ENCODE measurements at places on chromosomes 12 and 14.

- no peak for DNase-seq
Observed at GRCh38 chr14:85165094-85165493, 364.9 kb upstream of the FLRT2 start.

GRCh38 chr14:42855085-42855484 is 1248.4 kb downstream of the LRFN5 start:
- DNase-seq, result peak; percentile 28

- DNase-seq, result no peak
Observed at GRCh38 chr12:68349921-68350606, 17.9 kb upstream of the MDM1 start.

DNA sequence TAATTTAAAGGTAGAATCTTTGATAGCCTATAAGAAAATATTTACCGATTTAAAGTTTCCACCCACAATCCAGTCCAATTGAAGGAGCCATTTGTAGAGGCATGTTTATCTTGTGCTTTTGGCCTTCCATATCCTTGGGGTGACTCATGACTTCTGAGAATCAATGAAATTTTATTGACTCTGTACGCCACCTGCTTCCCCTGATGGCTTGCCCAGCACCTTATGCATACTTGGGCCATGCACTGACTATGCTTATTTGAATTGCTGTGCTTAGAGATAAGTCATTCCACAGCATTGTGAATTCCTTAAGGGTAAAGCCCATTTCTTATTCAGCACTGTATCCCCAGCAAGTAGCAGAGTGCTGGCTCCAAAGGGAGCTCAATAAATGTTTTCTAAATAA is 954.8 kb upstream of the SEL1L start:
- DNase-seq, result no peak

DNA sequence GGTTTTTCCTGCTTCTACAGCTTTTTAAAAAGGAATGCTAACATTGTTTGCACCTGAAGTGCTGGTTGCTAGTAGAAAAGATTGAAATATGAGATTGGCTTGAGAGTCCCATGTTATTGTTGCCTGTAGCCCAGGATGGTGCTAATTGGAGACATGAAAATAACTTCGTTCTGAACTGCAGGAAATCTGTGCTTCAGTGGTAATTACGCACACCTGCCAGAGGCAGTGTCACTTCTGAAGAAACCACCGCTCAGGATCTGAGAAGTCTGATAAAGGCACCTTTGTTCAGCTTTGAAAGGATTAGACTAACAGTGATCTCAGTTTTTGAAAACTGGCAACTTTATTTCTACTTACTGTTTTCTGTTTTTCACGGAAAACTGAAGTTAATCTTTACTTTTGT is 15.5 kb upstream of the ATP6V0A2 start:
- DNase-seq, result no peak

DNA sequence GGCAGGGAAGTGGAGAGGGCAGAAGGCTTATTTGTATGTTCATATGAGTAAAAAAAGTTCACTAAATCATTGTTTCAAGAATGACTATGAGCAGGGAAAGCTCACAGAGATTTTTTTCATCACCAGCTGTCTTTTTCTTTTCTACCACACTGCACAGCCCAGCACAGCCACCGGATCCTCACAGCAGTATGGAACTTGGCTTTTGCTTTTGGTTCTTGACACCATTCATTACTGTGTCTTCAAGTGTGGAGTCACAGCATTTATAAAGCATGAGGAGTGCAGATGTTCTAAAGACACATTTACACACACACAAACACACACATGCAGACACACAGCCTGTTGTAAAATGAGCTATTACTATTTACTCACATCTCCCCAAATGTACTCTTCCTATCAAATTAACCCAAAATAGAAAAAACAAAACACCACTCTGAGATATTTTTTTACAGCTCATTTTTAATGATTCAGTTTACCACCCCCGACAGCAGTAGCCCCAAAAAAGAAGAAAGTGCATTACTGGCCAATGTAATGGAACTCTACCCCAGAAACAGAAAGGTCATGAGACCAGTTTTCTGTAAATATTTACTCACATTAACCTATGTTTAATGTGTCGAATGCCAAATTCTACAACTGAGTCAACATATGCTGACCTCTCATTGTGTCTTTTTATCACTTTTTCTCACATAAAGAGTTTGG is 60.5 kb downstream of the BTG1 start:
- DNase-seq, result no peak

DNA sequence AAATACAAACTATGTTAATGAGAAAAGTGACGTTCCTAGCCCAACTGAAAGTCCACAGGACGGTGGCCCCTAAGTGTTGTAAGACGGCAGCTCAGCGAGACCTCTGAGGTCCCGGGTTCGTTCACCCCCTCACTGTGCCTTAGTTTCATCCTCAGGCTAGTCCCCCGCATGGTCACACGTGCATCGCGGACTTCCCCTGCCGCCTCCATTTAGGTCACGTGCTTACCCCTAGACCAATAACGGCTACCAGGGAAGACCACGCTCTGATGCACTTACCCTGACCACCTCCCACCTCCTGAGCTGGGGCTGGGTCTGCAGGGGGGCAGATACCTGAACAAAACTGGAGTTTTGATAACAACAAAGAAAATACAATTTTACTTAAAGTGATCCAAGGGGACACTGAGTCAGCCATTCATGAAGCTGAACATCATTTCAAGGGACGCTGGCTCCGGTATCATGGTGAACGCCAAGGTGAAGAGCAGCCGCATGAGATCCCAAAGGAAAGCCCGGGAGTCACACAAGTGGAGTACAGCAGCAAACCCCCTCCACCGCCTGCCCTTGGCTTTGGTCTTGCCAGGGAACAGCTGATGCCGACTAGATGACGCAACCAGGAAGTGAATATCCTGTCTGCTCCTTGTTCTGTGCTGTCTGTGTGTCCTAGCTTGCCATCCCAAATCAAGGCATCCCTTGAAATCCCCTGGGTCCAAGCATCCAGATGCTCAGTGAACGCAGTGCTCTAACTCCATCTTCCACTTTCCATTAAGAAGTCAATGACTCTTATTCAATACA is 274.1 kb downstream of the PCNX1 start:
- DNase-seq, result no peak

- DNase-seq, result no peak
Observed at GRCh38 chr14:94282991-94283723, 9.9 kb downstream of the SERPINA10 start.

DNA sequence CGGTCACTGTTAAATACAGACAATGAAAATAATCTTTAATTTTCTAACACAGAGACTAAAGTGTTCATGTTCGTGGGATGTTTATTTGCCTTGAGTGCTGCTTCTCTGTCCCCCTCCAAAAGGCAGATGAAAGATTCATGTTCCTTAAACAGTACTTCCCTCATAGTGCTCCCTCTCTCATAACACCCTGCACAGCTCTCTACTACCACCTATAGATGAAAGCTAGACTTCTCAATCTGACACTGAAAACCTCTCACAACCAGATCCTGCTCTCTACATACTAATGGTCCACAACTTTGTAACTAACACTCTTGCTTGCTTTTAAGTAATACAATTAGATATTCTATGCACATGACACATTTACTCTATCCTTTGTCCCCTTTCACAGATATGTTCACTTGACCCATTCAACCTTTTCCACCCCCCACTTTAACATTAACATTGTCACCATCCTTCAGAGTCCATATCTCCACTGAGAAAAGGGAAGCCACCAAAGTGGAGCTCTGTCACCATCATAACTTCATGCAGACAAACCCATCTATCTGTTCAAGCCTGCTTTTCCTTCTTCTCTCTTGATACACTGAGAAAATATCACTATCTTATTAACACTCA is 266.4 kb upstream of the USP15 start:
- peak; percentile 75 for DNase-seq

- DNase-seq, result no peak
Observed at GRCh38 chr14:68518761-68519670, 273.9 kb downstream of the ZFP36L1 start.

GRCh38 chr14:28102814-28103213 is 663.8 kb upstream of the FOXG1 start:
- DNase-seq, result no peak
